ENCODE measurements at places on chromosomes 5 and 9. TPM values are rescaled to one million over a fixed set of nuclear protein-coding genes. Genes with fewer than 3 reads are reported as not detected.

DNA sequence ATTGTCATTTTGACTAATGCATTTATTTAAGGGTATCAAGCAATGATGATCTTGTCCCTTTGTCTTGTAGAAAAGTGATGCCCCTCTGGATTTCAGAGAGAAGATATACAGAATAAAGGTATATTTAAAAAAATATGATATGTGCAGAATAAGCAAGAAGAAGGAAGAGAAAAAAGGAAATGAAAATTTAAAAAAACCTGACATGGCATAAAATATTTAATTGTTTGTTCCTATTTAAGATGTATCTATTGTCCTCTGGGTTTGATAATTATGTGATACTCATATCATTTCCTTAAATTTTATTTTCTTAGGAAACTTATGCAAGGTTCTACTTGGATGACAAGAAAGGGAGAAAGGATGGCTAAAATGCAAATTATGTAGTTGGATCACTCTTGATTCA, 983.7 kb upstream of the CDH6 start:
- no peaks in the 10 kb centered on the region for H3K4me1 ChIP-seq
- no peaks in the 10 kb centered on the region for H3K36me3 ChIP-seq
- H3K27ac ChIP-seq = no peak overlapping the region
- no peak for DNase-seq
- H3K4me3 ChIP-seq = no peak overlapping the region

GRCh38 chr9:80892703-80893102, 796.6 kb downstream of the TLE1 start:
- H3K36me3 ChIP-seq = no peaks in the 10 kb centered on the region
- H3K4me3 ChIP-seq = no peak overlapping the region
- no peak for DNase-seq
- H3K4me1 ChIP-seq = no peaks in the 10 kb centered on the region

Gene TRPM3
- 8.2 TPM for total RNA-seq

Gene OSTF1
- total RNA-seq = 22.8 TPM

Gene FOXE1
- total RNA-seq = 0.45 TPM

DNA sequence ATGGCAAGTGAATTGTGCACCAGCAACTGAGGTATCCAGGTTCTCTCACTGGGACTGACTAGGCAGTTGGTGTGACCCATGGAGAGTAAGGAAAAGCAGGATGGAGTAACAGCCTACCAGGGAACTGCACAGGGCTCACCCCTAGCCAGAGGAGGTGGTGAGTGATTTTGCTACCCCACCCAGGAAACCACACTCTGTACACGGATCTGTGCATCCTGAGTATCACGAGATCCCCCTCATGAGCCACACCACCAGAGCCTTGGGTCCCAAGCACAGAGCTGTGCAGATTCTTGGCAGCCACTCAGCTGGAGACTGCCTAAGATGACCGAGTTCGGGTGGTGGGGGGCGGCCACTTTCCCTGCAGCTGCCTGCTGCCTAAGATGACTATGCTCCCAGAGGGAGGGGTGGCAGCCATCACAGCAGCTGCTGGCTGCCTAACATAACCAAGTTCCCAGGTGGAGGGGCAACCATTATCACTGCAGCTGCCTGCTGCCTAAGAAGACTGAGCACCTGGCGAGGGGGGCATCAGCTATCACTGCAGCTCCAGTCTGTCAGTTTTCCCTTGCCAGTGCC, 48.4 kb upstream of the EFNA5 start:
- H3K27ac ChIP-seq = no peak overlapping the region
- DNase-seq = no peak

Gene SCGB3A2
- total RNA-seq = 36.1 TPM

Gene CDC20B
- total RNA-seq = not detected

Gene RNF183
- not detected for total RNA-seq

- H3K4me3 ChIP-seq = no peak overlapping the region
- H3K27ac ChIP-seq = no peak overlapping the region
- 0 out of 2 replicates have a peak, but pooled peaks cover 7% of the 10 kb centered on the region for H3K36me3 ChIP-seq
- no peaks in the 10 kb centered on the region for H3K27me3 ChIP-seq
Measured at GRCh38 chr5:43371821-43372220, 40.4 kb downstream of the CCL28 start.

GRCh38 chr9:16726718-16727451, 143.6 kb downstream of the BNC2 start:
- peak overlapping the region; percentile 67 for H3K4me3 ChIP-seq
- no peaks in the 10 kb centered on the region for H3K36me3 ChIP-seq
- DNase-seq = peak; percentile 87
- H3K27me3 ChIP-seq = no peaks in the 10 kb centered on the region

DNA sequence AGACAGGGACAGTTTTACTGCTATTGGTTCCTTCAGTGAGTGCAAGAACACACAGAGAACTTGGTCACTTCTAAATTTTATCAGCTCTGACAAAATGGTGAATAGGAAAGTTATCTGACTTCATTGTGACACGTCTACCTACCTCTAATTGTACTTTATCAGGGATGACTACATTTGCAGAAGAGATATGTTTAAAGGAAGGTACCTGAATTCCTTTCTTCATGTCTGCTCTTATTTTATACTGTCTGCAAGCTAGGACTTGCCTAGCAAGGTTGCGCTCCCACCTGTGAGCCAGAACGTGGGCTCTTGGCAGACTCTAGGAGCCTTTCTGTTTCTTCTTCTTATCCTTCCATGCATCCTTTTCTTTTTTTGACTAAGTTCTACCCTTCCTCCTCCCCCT, 1.6 kb downstream of the SLC27A6 start:
- H3K27ac ChIP-seq = no peak overlapping the region
- DNase-seq = no peak
- H3K36me3 ChIP-seq = no peaks in the 10 kb centered on the region
- H3K27me3 ChIP-seq = peaks cover 33% of the 10 kb centered on the region
- no peaks in the 10 kb centered on the region for H3K4me1 ChIP-seq

Gene PIP5K1B
- total RNA-seq = 2.8 TPM

- H3K4me3 ChIP-seq = no peak overlapping the region
- no peak for DNase-seq
- no peaks in the 10 kb centered on the region for H3K36me3 ChIP-seq
- H3K27ac ChIP-seq = no peak overlapping the region
Measured at GRCh38 chr9:76989501-76989900, 30.0 kb upstream of the FOXB2 start.

Data from GM23338 (cell line).